ENCODE measurements at places on chromosomes 5 and 9. TPM values are rescaled to one million over a fixed set of nuclear protein-coding genes. Genes with fewer than 3 reads are reported as not detected.
A peak's percentile ranks its signal among the peaks of the same experiment; 100 is the strongest.

DNA sequence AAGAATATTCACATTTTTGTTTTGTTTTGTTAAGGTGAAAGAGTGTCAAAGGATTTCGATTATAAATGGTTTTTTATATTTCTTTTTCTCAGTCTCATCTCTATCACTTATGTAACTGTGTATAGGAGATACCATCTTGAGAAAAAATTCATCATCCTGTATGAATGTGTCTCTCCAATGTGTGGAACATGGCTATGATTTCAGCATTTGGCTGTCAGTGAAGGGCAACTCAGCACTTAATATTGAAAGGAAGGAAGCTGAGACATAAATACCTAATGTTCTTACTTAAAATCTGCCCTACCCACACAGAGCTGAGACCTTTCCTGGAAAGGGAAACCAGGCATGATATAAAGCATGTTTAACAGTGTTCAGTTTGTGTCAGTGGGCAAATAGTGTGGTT lies 474.2 kb upstream of the RIOK2 start:
- no peak overlapping the region for H3K27ac ChIP-seq
- H3K4me1 ChIP-seq: no peaks in the 10 kb centered on the region
- DNase-seq: no peak
- H3K36me3 ChIP-seq: no peaks in the 10 kb centered on the region
- no peaks in the 10 kb centered on the region for H3K27me3 ChIP-seq

FOXD4 gene
- total RNA-seq: 0.99 TPM

GRCh38 chr9:5608298-5609225 lies 20.3 kb upstream of the RIC1 start:
- H3K27me3 ChIP-seq: no peaks in the 10 kb centered on the region
- DNase-seq: no peak
- H3K36me3 ChIP-seq: no peaks in the 10 kb centered on the region
- H3K4me3 ChIP-seq: no peak overlapping the region

ZDHHC12 gene
- 64.9 TPM for total RNA-seq

- no peak for DNase-seq
- H3K27me3 ChIP-seq: no peaks in the 10 kb centered on the region
- H3K36me3 ChIP-seq: no peaks in the 10 kb centered on the region
- peaks cover 8% of the 10 kb centered on the region for H3K4me1 ChIP-seq
- no peak overlapping the region for H3K27ac ChIP-seq
- no peak overlapping the region for H3K4me3 ChIP-seq
Observed at GRCh38 chr5:142222225-142222865, 102.5 kb downstream of the SPRY4 start.

PCDHB9 gene
- total RNA-seq: 19.8 TPM

CTSV gene
- total RNA-seq: 1.6 TPM

- peaks cover 16% of the 10 kb centered on the region for H3K4me1 ChIP-seq
- H3K36me3 ChIP-seq: peaks cover 2% of the 10 kb centered on the region
- H3K27me3 ChIP-seq: no peaks in the 10 kb centered on the region
- no peak overlapping the region for H3K4me3 ChIP-seq
Observed at GRCh38 chr9:121326130-121326838, 43.8 kb downstream of the STOM start.

ADGRD2 gene
- not detected for total RNA-seq

- DNase-seq: peak; percentile 69
- H3K36me3 ChIP-seq: no peaks in the 10 kb centered on the region
- no peak overlapping the region for H3K27ac ChIP-seq
- H3K4me3 ChIP-seq: no peak overlapping the region
- H3K4me1 ChIP-seq: no peaks in the 10 kb centered on the region
- no peaks in the 10 kb centered on the region for H3K27me3 ChIP-seq
Observed at GRCh38 chr5:149834246-149834855, 104.2 kb downstream of the PPARGC1B start.

CDKN2B-AS1 gene
- total RNA-seq: 0.26 TPM

DNA sequence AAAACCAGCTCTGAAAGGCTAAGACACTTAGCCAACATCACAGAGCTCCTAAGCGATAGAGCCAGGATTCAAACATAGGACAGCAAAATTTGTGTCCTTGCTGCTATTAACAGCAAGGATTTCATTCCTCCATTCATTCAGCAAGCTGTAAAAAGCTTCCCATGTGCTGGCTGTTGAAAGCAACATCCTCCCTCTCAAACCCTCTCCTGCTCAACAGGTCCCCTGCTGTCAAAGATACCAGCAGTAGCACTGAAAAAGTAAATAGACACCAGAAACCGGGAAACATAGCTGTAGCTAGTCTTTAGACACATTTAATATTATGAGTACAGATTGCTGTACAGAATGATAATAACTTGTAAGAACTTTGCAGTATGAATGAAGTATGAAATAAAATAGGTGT lies 52.6 kb upstream of the ADAMTSL1 start:
- no peak overlapping the region for H3K4me3 ChIP-seq
- no peak for DNase-seq

IFNA2 gene
- not detected for total RNA-seq

DNA sequence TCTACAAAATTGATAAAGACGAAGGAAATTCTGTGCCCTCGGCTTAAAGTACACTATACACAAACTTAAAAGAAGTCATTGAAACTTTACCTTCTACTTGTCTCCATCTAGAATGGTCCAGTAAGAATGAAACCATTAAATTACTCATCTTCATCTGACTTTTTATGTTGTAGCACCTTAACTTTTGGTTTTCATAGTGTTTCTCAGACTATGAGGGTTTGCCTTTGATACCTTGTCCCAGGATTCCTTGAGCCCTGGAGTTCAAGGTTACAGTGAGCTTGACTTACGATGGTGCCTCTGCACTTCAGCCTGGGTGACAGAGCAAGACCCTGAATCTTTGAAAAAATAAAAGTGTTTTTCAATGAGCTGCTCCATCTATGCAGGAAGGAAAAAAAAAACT lies 132.2 kb downstream of the CDC42SE2 start:
- H3K4me1 ChIP-seq: peaks cover 31% of the 10 kb centered on the region
- H3K27ac ChIP-seq: no peak overlapping the region
- DNase-seq: no peak
- H3K27me3 ChIP-seq: no peaks in the 10 kb centered on the region
- no peak overlapping the region for H3K4me3 ChIP-seq

- H3K27ac ChIP-seq: no peak overlapping the region
- DNase-seq: no peak
- no peaks in the 10 kb centered on the region for H3K27me3 ChIP-seq
Observed at GRCh38 chr5:73132759-73133158, 12.4 kb downstream of the TMEM171 start.

GRCh38 chr9:10946676-10947410 lies 334.0 kb upstream of the PTPRD start:
- no peak for DNase-seq
- H3K4me3 ChIP-seq: no peak overlapping the region
- H3K36me3 ChIP-seq: no peaks in the 10 kb centered on the region
- H3K27me3 ChIP-seq: no peaks in the 10 kb centered on the region
- H3K27ac ChIP-seq: no peak overlapping the region

- H3K4me3 ChIP-seq: no peak overlapping the region
- no peaks in the 10 kb centered on the region for H3K4me1 ChIP-seq
- no peaks in the 10 kb centered on the region for H3K36me3 ChIP-seq
- H3K27me3 ChIP-seq: no peaks in the 10 kb centered on the region
Observed at GRCh38 chr5:152462021-152462721, 57.1 kb upstream of the NMUR2 start.

DNA sequence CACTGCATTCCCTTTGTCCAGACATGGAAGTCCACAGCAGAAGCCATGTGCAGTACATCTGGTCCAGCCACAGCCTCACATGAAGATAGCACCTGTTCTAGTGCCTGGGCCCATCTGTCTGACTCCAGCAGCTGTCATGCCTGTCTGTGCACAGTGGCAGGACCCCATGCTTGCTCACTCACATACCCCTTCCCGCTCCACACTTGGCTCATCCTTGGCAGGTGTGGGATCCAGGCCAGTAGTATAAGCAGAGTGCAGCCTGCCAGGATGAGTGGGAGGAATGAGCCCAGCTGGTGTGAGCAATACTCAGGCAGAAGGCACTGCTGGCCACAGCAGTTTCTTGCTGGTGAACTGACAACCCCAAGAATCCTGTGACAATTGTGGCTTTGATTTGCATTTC lies 168.0 kb downstream of the PRDM9 start:
- no peak for DNase-seq
- H3K36me3 ChIP-seq: no peaks in the 10 kb centered on the region
- no peak overlapping the region for H3K4me3 ChIP-seq
- no peak overlapping the region for H3K27ac ChIP-seq
- no peaks in the 10 kb centered on the region for H3K27me3 ChIP-seq

DNA sequence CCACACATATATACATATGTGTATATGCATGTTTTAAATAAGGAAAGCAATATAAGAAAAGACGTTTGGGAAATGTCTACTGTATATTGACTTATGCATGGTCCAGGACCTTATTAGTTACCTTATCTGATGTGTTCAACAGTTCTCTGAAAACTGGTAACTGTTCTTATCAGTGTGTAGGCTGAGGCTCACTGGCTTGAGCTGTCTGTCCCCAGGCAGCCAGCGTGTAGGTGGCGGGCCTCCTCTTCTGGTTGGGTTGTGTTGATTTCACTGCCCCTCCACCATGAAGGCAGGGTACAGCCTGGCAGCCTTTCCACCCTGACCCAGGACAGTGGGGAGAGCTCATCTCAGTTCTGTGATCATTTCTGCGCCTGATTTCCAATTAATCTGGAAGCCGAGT lies 38.7 kb upstream of the SEMA4D start:
- peaks cover 14% of the 10 kb centered on the region for H3K4me1 ChIP-seq
- no peaks in the 10 kb centered on the region for H3K36me3 ChIP-seq
- H3K27me3 ChIP-seq: no peaks in the 10 kb centered on the region
- no peak overlapping the region for H3K27ac ChIP-seq
- H3K4me3 ChIP-seq: no peak overlapping the region
- no peak for DNase-seq
